ENCODE measurements at places on chromosomes 16 and 17. TPM values are rescaled to one million over a fixed set of nuclear protein-coding genes. Genes with fewer than 3 reads are reported as not detected.

The RPL13 gene
- total RNA-seq, result 3,274 TPM

The CCDC200 gene
- total RNA-seq, result 0.74 TPM

GRCh38 chr16:89050119-89050867, 43.4 kb upstream of the ACSF3 start:
- DNase-seq, result no peak

The LPO gene
- 0.12 TPM for total RNA-seq

DNA sequence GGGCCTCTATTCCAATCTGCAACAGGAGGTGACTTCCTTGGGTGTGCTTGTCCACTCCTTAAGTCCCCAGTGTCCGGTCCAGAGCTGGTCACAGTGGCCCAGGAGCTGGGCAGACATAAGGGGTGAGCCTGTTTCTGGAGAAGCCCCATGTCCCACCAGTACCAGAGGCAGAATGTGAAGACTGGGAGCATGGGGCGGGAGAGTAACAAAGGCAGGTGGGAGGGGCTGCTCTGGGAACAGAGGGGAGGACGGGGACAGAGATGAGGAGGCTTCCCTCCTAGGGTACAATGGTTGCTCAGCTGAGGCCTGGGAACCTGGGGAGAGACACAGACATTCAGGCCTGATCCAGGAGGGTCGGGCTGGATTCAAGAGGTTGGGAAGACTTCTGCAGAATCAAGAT, 323.3 kb upstream of the TNRC6C start:
- no peak for DNase-seq

GRCh38 chr17:57773557-57773956, 28.5 kb upstream of the CCDC182 start:
- DNase-seq, result no peak

The CMTM4 gene
- 3.9 TPM for total RNA-seq

DNA sequence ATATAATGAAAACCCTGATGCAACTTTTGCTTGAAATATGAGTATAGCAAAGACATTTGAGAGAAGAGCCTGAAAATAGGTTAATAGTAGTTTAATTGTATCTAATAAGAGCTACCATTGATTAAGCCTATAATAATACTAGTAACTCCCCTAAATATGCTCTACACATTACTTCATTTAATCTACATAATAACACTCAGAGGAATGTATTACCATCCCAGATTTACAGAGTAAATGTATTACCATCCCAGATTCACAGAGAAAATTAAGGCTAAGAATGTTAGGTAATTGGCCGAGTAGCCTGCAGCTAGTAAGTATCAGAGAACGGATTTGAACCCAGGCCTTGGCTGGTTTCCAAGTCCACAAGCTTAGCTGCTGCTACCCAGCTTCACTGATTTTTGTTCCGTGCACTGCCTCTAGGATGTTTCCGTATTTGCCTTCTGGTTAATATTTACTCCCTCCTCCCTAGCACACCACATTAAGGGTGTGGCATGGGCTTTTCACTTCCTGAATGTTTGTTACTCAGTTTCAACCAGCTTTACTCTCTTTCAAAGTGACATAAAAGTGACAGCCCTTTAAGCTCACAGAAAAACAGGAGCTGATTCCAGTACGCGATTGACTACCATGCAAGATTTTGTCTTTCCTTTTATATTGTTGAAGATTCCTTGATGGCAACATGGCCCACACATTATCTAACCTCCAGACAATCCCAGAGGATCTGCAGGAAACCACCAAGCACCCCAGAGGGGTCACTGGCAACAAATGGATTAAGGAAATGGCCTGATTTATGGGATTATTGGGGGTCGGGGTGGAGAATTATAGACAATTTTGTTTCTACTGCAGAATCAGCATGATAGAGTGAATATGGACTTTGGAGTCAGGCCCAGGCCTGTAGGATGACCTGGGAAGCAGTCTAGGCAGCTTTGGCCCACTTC, 26.7 kb upstream of the TOX3 start:
- no peak for DNase-seq

Data from activated T-cell treated with anti-CD3 and anti-CD28 coated beads, Interleukin-2, amount 50 U/mL, for 72 hours (primary cell).